ENCODE measurements at places on chromosomes 5 and 9. TPM values are rescaled to one million over a fixed set of nuclear protein-coding genes. Genes with fewer than 3 reads are reported as not detected.

Gene PCDHGC5
- 0.32 TPM for total RNA-seq

DNA sequence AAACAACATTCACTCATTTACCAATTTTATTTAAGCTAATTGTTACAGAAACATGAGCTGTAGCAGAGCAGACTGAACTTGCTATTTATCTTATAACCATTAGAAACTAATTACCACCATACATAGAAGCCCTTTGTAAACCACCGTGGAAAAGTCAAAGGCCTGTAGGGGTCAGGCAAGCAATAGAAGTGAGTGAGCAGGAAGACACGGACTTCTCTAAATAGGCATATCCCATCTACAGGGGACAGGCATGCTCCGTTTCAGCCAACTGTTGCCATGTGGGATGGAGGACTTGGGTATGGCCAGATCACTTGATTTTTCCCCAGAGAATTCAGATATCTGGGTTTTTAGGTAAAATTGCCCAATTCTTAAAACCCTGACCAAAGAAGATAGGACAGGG, 44.8 kb downstream of the PRRC1 start:
- no peak for DNase-seq

DNA sequence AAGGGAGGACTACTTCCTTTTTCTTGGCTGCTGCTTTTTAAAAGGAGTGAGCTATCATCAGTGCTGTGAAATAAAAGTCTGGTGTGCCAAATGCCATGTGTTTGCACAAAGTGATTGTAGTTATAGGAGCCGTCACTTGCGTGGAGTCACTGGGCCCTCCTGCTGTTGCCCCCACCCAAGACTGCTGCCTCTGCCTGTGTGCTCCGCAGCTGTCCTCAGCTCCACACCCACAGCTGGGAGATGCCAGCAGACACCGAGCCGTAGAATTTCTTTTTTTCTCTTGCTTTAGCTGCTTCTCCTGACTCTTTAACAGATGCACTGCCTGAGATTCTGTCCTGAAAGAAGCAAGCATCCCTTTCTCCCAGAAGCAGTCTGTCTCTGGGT, 9.8 kb upstream of the GLE1 start:
- no peak for DNase-seq

GRCh38 chr9:97571664-97572063, 61.5 kb downstream of the TSTD2 start:
- DNase-seq: no peak

Measured in right lobe of liver (tissue), 6 donors.